Activated B cell treated with CpG ODN at 0.5 μM for 24 hours (primary cell): ENCODE measurements at places on chromosomes 6 and 20. TPM values are rescaled to one million over a fixed set of nuclear protein-coding genes. Genes with fewer than 3 reads are reported as not detected.

The GPLD1 gene
- total RNA-seq = 7.3 and 8.4 TPM in 2 replicates

The NKAPL gene
- 0.29 and 0.35 TPM in 2 replicates for total RNA-seq

DNA sequence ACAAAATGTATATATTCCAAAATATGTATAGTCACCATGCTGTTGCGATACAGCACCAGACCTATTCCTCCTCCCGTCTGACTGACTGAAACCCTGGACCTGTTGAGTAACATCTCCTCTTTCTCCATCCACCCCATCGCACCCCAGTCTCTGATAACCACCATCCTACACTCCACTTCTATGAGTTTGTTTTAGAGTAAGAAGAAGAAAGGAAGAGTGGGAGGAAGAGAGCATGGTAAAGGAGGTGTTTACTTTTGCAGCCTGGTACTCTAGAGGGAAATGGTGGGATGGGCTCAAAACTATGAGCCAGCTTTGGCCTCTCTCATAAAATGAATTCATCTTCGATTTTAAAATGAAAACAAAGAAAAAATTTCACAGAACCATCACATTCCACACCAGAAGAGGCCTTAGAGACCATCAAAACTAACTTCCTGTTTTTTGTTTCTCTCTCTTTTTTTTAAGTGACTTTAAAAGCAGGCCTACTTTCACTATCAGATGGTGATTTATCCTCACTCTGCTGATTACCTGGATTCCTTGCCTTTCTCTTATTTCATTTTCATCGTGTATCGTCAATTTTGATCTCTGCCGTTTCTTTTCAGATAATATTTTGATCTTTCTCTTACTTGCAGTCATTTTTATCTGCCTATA, 16.8 kb upstream of the FUCA2 start:
- no peak for DNase-seq

DNA sequence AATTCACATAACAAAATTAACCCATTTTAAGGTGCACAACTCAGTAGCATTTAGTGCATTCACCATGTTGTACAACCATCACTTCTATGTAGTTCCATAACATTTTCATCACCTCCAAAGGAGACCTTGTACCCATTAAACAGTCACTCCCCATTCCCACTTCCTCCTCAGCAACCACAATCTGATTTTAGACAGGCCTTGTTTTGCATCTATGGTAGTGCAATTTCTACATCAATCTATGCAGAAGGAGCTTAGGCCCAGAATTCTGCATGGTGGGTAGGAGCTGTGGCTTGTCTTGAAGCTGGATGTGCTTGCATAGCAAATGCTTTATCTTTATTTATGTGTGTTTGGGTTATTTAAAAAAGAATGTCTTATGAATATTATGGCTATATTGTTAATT, 13.5 kb upstream of the HLA-DQA1 start:
- no peak for DNase-seq

DNA sequence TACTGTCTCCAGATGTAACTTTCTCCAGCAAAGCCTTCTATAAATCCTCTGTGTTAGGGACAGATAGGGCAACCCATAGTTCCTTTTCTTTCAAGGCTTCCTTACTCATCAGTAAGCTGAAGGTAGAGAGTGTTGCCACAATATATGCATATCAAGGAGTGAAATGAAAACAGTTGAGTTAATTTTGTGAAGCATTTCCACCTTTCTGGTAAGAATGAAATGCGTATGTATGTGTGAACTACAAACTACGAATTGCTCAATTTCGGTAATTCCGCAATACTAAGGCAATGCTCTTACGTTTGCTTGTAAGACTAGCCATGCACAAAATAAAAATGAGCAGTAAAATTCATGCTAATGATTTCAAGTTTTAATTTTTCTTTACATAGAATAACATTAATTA, 61.2 kb upstream of the HBS1L start:
- no peak for DNase-seq

The NKAIN2 gene
- total RNA-seq = not detected in 2 replicates

The SMPDL3A gene
- 1.5 and 1.8 TPM in 2 replicates for total RNA-seq

GRCh38 chr20:48697845-48698491, 129.8 kb downstream of the PREX1 start:
- no peak for DNase-seq

- no peak for DNase-seq
These were observed 280.6 kb upstream of the PRDM1 start for GRCh38 chr6:105805501-105806023.

The LRRC73 gene
- total RNA-seq = 0.31 and 0.34 TPM in 2 replicates

- no peak for DNase-seq
These were observed 53.6 kb upstream of the KIF16B start for GRCh38 chr20:16626849-16627248.

DNA sequence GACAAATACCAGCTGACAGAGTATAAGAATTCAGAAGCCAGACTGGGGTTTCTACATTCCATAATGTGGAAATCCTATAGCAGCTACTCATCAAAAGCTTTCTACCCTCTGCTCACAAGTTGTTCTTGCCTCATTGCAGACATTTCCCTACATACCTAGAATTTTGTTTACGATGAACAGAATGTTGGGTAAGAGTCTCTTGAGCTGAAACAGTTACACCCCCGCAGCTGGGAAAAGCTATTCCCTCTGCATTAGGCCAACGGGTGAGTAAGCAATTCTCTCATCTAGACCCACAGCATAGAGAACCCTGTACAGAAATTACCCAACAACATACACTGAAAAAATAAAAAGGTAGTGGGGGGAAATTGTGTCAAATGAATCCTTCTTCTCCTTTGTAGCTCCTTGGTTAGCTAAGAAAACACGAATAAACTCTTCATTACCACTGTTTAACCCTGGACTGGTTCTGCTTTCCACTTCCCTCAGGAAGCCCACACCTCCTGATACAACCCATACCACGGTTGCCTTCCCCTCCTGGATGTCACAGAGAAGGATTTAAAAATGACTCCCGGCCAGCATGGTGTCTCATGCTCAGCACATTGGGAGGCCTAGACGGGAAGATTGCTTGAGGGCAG, 215.0 kb upstream of the SHLD1 start:
- no peak for DNase-seq

DNA sequence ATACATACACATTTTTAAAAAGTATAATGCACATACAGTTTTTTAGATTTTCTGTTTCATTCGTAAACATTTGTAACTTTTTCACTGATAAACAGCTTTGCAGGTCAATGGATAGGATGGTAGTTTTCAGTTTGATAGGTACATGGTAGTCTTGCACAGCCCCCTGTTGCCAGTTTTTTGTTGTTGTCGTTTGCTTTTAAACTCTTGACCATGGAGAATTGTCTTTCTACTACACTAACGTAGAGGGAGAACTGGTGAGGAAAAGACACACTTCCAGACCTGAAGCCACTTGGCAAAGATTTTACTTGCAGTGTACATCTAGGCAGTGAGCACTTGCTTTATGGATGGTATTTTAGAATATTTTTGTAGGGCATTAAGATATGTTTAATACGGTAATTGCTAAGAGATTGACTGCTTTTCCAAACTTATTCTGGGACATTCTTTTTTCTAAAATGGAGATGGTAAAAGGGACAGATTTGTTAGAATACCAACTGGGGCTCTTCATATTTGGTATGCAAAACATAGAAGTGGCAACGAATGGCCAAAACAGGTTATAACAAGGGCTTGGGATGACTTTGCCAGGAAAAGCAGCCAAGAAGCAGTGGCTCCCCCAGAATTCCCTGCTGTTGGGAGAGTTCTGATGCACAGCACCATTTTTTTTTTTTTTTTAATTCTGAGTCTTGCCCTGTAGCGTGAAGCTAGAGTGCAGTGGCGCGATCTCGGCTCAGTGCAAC, 1.5 kb downstream of the PYGB start:
- no peak for DNase-seq

The MYCT1 gene
- not detected in 2 replicates for total RNA-seq

GRCh38 chr20:51211191-51211590, 188.3 kb upstream of the KCNG1 start:
- DNase-seq = no peak

The SLPI gene
- total RNA-seq = not detected in 2 replicates

The SOX18 gene
- not detected in 2 replicates for total RNA-seq

The CRISP2 gene
- total RNA-seq = not detected in 2 replicates

GRCh38 chr20:63430891-63431290, 41.6 kb downstream of the KCNQ2 start:
- DNase-seq = no peak

DNA sequence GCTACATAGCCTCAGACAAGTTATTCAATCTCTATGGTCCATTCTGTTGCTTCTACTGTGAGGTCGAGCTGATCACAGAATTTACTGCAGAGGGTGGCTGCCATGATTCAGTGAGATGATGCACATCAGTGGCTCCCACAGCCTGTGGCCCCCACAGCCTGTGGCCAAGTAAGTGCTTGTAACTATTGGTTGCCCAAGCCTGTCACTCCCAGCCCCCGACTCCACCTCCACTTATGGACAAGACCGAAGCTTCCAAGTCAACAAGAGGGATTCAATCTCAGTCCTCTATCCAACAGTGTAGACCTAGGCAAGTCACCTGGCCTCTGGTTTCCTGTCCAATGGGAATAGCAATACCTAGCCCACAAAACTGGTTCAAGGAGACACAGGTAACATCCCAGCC, 8.2 kb downstream of the KCNK5 start:
- DNase-seq = no peak

DNA sequence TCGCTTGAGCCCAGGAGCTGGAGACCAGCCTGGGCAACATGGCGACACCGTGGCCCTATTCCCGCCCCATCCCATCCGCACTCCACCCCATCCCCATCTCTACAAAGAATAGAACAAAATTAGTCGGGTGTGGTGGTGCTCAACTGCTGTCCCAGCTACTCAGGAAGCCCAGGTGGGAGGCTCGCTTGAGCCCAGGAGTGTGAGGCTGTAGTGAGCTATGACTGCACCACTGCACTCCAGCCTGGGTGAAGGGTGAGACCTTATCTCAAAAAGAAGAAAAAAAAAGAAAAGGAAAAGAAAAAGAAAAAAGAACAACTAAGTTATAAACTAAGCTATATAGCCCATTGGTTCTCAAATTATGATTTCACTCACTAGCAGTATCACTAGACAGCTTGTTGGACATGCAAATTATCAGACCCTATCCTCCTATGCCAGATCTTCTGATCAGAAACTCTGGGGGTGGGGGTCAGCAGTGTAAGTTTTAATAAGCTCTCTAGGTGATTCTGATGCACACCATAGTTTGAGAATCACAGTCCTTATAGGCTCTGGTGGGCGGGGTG, 491 bp upstream of the ITCH start:
- DNase-seq = no peak

The SNAI1 gene
- 0.61 and 0.67 TPM in 2 replicates for total RNA-seq

- no peak for DNase-seq
These were observed 76.4 kb downstream of the PSMG4 start for GRCh38 chr6:3335169-3335568.

DNA sequence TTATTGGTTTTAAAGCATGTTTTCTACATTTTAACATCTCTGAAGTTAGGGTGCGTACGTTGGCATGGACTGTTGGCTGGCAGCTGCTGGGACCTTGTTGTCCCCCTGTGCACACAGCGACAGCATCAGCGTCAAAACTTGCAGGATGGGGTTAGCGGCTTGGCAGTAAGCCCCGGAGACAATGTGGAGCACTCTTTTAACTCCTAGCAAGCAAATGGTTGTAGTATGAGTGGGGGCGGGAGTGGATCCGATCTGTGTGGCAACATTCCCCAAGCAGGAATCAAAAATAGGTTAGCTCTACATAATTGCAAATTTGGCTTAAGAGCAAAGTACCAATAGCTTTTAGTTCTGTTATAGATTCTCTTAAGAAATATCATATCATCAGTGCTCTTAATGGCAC, 70.1 kb downstream of the NRN1 start:
- DNase-seq = no peak

DNA sequence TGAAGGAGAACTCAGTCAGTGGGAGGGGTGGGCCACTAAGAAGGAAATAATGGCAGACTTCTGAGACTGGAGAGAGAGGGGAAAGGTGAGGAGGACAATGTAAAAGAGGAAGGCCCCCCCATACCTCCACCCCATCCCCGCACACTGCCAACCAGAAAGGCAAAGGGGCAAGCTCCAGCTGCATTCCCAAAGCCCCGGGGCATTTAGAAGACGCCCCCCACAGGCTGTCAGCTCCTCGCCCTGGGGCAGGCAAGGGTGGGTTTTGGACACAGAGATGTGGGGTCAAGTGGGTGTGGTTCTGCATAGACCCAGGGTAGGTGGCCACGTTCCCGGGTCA, 20.8 kb upstream of the SLC22A7 start:
- no peak for DNase-seq

GRCh38 chr6:138795809-138796603, at the start of gene ECT2L:
Gene ECT2L, plus strand, starts transcription at chr6:138796087. Its CDS starts 17,188 bp downstream, at chr6:138813275.
- no peak for DNase-seq

The SLA2 gene
- total RNA-seq = 0.59 and 0.67 TPM in 2 replicates

The FHL5 gene
- not detected in 2 replicates for total RNA-seq

- no peak for DNase-seq
These were observed 280.1 kb upstream of the RGS17 start for GRCh38 chr6:153411070-153411648.

The B3GAT2 gene
- total RNA-seq = not detected in 2 replicates

GRCh38 chr20:15251171-15251570, 913.8 kb upstream of the FLRT3 start:
- DNase-seq = no peak

GRCh38 chr6:36350681-36351571, 14.2 kb upstream of the BNIP5 start:
- DNase-seq = no peak

- no peak for DNase-seq
These were observed 207.1 kb downstream of the NFATC2 start for GRCh38 chr20:51335329-51335841.

GRCh38 chr6:38136547-38136946, 317.0 kb downstream of the ZFAND3 start:
- DNase-seq = no peak

The LAMP5 gene
- 0.29 and 0.42 TPM in 2 replicates for total RNA-seq

DNA sequence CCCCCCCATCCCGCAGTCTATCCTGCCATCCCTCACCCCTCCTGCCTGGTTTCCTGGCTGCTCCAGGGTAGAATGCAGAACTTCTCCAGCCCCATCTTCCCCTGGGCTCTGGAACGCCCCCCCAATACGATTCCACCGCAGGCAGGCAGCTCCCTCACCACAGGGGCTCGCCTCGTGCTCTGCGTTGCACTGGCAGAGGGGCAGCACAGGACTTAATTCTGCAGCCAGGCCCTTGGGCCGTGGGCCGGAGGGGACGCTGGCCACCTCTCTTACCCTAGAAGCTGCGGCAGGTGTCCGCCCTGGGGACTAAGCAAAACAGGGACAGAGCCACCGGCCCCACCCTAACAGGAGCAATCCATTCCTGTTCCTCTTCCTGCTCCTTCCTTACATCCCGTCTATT, 263.9 kb downstream of the CDH4 start:
- DNase-seq = no peak

- DNase-seq = no peak
These were observed 401.2 kb upstream of the BTBD3 start for GRCh38 chr20:11516448-11516847.

DNA sequence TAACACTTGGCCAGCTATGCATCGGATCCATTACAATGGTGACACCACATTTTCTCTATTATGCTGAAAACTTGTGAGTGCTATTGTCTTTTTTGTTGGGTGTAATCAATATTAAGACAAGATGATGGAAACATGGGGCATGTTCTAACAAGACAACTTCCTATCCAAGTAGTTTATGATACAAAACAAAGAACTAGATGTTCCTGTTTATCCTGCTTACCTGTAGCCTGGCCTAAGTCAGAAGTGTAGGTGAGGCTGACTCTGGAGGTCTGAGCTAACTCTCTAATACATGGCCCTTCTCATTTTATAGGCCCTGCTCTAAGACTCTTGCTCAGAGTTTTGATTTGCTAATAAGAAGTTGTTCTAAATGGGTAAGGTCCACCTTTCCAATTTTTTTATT, 242.4 kb upstream of the STXBP5 start:
- no peak for DNase-seq
